ENCODE measurements at places on chromosomes 12 and 14.

DNA sequence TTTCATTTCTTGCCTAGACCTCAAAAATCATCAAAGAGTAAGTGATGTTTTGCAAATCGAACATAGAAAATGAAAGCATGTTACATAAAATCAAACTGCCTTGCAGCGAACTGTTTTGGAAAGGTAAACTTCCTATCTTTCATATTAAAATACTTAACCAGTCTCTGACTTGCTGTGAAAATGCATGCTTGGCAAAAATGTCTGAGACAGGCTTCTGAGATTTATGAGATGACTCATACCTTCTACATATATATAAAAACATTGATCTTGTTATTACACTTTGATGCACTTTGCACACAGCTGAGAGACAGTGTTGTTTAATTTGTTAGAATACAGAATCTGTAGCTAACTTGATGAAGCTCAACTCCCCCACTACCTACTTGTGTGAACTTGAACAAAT lies 179.1 kb downstream of the KITLG start:
- no peak for DNase-seq

DNA sequence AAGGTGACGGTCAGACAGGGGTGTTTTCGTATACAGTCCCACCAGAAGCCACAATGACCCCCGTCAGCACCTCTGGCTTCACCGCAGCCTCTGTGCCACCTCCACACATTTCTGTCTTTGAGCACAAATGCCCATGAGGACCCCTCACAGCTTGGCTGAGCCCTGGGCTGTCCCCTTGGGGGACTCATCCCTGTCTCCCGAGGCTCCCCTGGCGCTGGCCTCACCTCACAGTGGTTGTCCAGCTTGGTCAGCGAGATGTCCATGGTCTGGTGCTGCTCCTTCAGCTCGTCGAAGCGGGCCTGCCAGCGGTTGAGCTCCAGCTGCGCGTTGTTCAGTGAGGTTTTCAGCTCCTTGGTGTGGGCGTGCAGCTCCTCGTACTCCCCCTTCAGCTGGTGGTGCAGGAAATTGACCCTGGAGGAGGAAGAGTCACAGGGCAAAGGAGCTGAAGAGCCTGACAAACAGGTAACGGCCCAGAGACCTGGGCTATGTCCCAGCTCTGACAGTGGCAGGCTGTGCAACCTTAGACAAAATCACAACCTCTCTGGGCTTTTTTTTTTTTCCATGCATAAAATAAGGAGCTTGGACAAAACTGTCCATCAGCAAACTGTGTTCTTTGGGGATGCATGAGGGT lies 52.7 kb upstream of the GPR68 start:
- no peak for DNase-seq

DNA sequence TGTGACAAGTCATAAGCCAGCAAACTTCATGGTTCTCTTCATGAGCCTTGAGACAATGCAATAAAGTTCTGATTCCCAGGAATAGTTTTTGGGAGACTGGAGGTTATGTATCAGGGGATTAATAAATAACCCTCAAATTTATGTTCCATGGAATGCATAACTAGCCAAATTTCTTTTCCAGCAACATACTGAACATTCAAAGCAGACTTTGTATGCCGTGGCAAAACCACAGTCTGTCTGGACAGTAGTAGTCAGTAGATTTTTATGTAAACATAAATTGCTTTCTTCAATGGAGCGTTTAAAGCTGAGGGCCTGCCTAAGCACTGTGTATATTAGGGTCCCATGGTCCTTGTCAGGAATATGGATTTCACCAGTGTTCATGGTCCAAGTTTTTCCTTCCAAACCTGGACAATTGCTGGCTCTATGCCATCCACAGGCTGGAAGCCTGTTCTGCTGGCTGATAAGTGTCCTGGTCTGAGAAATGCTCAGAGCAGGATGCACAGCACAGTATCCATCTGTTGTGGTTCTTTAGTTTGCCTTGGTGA lies 144.9 kb downstream of the SRGAP1 start:
- DNase-seq = no peak

DNA sequence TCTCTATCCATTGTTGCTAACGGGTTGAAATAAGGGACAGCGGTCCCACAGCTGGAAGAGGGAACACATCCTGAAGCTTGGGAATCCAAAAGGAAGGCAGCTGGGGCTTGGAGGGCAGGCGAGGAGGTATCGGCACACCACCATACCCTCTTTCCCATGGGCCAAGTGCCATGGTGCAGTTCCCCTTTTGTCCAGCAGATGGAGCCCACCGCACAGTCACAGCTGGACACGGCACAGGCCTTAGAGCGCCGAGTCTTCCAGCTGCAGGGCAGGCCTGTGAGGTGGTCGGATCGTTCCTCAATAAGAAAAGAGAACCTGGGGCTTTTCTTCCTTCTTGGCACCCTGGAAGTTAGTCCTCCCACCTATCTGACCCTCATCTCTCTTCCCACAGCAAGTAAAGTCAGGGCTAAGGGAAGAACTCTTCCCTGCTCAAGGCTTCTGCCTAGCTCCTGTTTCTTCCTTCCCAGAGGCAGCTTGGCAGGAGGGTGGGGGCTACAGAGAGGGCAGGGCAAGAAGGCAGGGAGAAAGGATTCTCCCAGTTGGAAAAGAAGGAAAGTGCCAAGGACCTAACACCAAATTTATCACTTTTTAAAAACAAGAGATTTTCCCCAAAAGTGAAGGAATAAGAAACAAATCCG lies 8.6 kb downstream of the PPP1R1A start:
- peak; percentile 81 for DNase-seq

GRCh38 chr14:80535171-80535570 lies 323.9 kb upstream of the DIO2 start:
- DNase-seq = no peak

GRCh38 chr14:88935083-88935482 lies 110.6 kb downstream of the TTC8 start:
- no peak for DNase-seq

DNA sequence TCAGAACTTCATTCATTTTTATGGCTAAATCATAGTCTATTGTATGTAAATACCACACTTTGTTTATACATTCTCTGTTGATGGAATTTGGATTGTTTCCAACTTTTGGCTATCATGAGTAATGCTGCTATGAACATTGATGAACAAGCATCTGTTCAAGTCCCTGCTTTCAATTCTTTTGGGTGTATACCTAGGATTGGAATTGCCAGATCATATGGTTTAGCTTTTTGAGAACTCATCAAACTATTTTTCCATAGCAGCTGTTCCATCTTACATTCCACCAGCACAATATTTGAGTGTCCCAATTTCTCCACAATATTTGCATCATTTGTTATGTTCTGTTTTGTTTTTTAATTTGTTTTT lies 52.3 kb upstream of the CCND2 start:
- no peak for DNase-seq

GRCh38 chr14:99231850-99232713 lies 39.9 kb downstream of the BCL11B start:
- DNase-seq = peak; percentile 53

DNA sequence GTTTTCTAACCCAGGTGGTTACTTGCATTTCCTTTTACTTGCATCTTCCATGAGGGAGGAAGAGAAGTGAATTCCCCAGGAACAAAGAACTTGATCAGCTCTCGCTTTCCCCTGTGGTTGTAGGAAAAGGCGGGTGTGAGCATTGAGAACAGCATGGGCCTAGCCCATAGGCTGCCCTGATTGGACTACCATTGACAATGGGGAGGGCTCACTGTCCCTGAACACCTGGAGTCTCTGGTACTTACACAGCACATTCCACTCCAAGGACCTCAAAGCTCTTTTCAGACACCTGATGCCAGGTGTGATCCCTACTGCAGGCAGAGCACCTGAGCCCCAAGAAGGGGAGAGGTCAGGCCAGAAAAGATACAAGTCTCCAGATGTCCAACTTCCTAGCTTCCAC lies 25.0 kb downstream of the MAX start:
- no peak for DNase-seq

DNA sequence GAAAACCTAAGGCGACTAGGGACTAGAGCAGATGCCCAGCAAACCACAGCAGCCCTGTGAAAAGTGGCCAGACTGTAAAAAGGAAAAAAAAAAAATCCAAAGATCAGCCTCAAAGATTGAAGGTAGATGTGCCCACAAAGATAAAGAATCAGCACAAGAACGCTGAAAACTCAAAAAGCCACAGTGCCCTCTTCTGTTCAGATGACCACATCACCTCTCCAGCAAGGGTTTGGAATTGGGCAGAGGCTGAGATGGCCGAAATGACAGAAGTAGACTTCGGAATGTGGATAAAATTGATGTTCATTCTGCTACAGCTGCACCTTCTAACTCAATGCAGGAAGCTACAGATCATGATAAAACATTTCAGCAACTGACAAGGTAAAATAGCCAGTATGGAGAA lies 154.4 kb downstream of the GPHN start:
- no peak for DNase-seq

DNA sequence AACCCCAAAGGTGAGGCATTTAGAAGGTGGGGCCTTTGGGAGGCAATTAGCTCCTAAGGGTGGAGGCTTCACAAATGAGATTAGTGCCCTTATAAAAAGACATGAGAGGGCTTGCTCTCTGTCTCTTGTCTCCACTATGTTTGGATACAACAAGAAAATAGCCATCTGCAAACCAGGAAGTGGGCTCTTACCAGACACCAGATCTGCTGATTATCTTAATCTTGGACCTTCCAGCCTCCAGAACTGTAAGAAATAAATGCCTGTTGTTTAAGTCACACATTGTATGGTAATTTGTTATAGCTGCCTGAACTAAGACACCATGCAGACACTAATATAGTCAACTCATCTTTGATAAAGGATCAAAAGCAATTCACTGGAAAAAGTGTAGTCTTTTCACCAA lies 34.4 kb downstream of the TMEM116 start:
- no peak for DNase-seq

- no peak for DNase-seq
These were observed 56.2 kb upstream of the ARHGAP5 start for GRCh38 chr14:32020882-32021281.

GRCh38 chr12:121238086-121238485 lies 28.2 kb downstream of the P2RX4 start:
- DNase-seq = no peak

DNA sequence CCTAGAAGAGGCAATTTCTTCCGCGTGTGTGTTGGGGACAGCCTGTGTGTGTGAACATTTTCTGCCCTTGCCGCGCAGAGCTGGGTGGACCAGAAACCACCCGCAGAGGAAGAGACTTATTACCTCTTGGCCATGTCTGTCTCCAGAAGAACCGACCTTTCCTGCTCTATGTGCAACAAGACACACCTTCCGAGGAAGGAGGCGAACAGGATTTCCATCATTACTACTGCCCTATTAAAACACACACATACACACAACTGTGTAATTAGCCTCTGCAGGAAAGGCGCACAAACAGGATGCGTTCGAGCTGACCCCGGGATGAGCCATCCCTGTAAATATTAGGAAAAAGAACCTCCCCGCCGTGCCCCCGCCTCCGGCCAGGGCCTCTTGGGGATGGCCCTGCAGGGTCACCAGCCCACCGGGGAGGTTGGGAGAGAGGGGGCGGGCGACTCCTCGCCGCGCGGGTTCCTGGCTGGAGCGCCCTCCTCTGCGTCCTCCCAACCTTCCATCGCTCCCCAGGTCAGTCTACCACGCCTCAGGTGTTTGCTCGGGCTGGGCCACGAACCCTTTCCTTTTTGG lies 484 bp upstream of the PRKCH start:
- no peak for DNase-seq

- no peak for DNase-seq
These were observed 65.2 kb downstream of the SLC25A47 start for GRCh38 chr14:100388103-100389054.

GRCh38 chr14:58479975-58480374 lies 52.5 kb downstream of the KIAA0586 start:
- DNase-seq = no peak

GRCh38 chr12:108690191-108690518 lies 41.2 kb downstream of the CORO1C start:
- no peak for DNase-seq

GRCh38 chr14:29028973-29029582 lies 262.5 kb downstream of the FOXG1 start:
- no peak for DNase-seq

DNA sequence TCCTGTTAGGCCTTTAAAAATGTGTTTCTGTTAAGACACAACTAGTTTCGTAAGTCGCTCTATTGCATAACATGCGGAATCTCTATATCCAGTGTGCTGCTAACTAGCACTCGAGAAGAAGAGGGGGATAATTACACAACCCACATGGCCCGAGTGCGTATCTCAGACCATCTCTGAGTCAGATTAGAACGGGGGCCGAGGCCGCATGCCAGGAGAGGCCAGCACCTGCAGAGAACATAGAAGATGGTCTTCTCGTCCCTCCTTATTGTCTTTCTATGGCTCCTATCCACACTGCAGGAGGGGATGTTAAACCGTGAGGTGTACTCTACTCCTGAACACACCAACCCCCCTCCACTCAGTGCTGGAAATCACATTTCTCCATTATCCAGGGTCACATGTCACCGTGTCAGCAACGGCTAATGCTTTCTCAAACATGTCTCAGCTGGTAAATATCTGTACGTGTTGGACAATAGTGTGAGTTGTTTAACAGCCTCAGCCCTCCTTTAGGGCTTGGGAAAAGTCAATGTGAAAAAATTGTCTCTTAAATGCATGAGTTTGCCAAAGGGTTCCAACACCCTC lies 56.3 kb downstream of the CCDC88C start:
- no peak for DNase-seq

- no peak for DNase-seq
These were observed 176.6 kb downstream of the KTN1 start for GRCh38 chr14:55756557-55756956.

- no peak for DNase-seq
These were observed 262.4 kb downstream of the TTC6 start for GRCh38 chr14:37857774-37858266.

DNA sequence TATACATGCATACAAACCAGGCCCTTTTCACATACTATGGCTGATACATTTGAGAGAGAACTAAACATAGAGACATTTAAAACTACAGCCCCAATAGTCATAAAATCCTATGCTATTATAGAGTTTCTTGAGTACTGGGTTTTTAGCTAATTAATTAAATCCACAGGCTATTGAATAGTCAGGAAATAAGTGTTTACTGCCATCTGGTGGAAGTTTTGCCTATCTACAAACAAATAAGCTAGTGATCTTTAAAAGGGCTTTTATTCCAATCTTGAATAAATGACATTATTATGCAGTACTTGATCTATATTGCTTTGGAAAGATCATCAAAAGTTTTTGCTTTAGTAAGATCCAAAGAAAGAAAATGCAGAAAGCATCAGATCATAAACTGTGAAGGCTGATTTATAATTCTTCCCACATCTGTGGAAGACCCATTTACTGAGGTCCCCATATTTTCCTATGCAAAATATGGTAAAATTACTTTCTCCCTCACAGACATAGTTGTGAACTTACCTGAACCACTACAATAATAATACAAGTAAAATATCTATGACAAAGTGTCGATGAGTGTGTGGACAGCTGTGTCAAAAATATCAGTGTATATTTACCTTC lies 131.3 kb downstream of the ITPR2 start:
- peak; percentile 40 for DNase-seq

GRCh38 chr14:100131181-100131580 lies 28.3 kb downstream of the DEGS2 start:
- DNase-seq = no peak

All from CD4-positive, alpha-beta T cell treated with Interleukin-17A for 1 hour (primary cell).